NCI-H187 (cell line): ENCODE measurements at places on chromosomes 11 and 22.

GRCh38 chr11:126917531-126918204 is 82.9 kb downstream of the KIRREL3 start:
- DNase-seq: no peak

- DNase-seq: no peak
Measured at GRCh38 chr11:97977726-97978125, 1043.0 kb upstream of the CNTN5 start.

DNA sequence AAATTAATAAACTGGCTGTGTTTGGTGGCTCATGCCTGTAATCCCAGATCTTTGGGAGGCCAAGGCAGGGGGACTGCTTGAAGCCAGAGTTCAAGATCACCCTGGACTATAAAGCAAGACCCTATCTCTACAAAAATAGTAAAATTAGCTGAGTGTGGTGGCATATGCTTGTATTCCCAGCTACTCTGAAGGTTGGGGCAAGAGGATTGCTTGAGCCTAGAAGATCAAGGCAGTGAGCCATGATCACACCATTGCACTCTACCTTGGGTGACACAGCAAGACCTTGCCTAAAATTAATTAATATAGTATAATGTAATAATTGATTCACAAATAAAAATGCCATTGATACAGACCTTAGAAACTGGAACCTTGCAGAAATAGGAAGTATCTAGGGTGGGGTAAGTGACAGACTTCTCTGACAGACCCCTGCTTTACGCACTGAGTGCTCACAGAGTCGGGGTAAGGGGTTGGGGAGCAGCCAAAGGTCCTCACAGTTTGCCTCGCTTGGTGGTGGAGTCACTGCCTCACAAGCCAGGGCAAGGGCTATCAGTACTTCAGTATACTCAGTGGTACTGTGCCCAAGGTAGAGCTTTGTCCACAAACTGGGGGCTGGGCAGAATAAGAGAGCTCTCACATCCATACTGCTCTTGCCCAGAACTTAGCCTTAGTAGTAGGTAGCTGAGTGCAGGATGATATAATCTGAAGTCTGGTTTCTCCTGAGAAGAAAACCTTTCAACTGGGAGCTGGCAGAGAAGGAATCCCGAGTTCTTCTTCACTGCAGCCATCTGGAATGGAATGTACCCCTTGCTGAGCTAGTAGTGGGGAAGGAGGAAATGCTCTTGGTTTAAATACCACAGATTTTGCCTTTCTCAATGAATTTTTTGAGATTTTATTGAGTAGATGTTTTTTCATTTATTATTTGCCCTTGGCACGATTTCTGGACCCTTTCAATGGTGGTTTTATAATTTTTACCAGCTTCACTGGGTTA is 65.5 kb downstream of the EMSY start:
- DNase-seq: no peak

DNA sequence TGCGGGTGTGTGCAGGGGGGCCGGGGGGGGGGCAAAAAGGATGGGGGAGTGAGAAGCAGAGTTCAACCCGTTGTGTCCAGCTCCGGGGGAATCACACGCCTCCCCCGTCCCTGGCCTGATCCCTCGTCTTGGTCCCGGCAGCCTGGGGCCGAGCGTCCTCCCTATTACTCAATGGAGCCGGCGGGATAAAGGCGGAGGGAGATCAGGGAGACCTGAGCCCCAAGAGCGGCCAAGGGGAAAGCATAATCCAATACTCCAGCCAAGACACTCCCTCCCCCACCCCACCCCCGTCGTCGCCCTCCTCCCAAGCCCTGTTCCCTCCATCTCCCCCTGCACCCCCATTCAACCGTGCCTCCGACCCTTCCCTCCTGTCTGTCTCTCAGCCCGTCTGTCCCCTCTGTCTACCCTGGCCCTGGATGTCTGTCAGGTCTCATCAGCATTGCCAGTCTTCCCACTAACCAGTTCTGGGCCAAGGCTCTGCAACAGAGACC is 2.6 kb downstream of the PHOX2A start:
- DNase-seq: no peak

DNA sequence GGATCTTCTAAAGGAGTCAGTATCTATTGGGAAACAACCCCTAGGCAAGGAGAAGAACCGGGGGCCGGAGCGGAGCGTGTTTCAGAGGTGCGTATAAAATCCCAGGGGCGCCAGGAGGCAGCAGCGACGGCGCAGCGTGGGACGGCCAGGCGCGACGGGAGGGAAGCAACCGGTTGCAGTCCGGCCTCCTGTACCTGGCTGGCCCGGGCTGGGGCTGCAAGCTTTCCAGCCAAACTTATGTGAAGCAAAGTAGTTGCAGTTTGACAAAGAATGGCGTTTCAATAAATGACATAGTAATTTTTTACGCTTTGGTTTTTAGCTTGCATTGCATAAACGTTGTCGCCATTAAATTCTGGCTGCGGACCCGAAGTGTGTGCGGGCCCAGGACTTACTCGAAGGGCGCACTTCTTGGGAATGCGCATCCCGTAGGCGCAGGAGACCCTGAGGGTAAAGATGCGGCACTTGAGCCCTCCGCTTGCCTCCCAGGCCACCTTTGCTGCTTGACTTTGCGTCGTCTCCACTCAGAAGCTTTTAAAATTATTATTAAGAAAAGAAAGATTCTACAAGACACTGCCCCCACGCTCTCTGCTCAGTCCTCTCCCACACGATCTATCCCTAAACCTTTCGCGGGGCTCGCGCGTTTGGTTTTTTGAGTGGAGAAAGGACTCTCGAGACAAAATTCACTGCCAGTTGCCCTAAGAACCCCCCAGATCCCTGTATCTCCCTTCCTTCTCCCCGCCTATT is 1.6 kb upstream of the WT1 start:
- no peak for DNase-seq

DNA sequence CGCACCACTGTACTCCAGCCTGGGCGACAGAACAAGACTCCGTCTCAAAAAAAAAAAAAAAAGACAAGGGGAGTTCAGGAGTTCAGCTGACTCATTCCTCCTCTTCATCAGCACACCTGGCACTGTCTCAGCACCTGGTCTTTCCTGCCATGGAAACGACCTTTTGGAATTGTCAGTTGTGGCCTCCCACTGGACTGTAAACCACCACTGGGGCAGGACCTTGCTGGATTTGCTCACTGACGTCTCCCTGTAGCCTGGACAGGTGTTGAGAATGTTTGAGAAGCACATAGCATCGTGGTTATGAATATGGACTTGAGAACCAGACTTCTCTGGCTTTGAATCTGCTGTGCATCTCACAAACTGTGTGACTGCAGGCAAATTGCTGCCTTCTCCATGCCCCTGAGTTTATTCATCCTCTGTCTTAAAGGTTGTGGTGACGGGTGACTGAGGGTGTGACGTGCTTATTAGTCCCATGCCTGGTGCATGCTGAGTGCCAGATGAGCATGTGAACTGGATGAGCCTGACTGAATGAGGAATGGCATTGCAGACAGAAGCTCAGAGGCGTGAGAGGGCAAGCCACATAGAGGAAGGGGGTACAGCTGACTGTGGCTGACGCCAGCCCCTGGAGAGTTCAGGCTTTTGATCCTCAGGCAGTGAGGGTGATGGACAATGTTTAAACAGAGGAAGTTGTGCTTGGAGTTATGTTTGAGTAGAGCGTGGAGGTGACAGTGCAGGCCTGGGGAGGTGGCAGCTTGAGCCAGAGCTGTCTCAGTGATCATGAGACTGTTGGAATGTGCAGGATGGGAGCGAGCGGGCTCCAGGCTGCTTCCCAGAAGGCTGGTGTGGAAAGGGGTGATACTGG is 12.7 kb downstream of the TOM1 start:
- DNase-seq: no peak
